CD4-positive, alpha-beta memory T cell (primary cell): ENCODE measurements at places on chromosomes 6 and 20. TPM values are rescaled to one million over a fixed set of nuclear protein-coding genes. Genes with fewer than 3 reads are reported as not detected.

Gene SLC13A3
- total RNA-seq = 0.36 TPM

DNA sequence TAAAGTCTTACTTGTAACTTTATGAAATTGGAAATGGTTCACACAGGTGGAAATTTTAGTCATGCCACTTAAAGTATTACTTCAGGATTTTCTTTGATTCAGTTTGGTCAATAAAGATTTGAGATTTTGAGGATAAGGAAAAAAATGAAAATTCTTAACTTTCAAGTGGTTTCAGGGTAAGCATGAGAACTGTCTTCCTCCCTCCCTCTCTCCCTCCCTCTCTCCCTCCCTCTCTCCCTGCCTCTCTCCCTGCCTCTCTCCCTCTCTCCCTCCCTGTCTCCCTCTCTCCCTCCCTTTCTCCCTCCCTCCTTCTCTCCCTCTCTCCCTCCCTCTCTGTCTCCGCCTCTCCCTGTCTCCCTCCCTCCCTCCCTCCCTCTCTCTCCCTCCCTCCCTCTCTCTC, 36.9 kb downstream of the L3MBTL3 start:
- peaks cover 7% of the 10 kb centered on the region for H3K4me1 ChIP-seq
- H3K4me3 ChIP-seq = no peak overlapping the region
- no peaks in the 10 kb centered on the region for H3K27me3 ChIP-seq
- peaks cover 71% of the 10 kb centered on the region for H3K36me3 ChIP-seq
- H3K27ac ChIP-seq = no peak overlapping the region

- no peak for DNase-seq
- H3K4me3 ChIP-seq = no peak overlapping the region
- H3K4me1 ChIP-seq = no peaks in the 10 kb centered on the region
- no peak overlapping the region for H3K27ac ChIP-seq
These were observed 280.5 kb upstream of the MMS22L start for GRCh38 chr6:97563529-97563928.

DNA sequence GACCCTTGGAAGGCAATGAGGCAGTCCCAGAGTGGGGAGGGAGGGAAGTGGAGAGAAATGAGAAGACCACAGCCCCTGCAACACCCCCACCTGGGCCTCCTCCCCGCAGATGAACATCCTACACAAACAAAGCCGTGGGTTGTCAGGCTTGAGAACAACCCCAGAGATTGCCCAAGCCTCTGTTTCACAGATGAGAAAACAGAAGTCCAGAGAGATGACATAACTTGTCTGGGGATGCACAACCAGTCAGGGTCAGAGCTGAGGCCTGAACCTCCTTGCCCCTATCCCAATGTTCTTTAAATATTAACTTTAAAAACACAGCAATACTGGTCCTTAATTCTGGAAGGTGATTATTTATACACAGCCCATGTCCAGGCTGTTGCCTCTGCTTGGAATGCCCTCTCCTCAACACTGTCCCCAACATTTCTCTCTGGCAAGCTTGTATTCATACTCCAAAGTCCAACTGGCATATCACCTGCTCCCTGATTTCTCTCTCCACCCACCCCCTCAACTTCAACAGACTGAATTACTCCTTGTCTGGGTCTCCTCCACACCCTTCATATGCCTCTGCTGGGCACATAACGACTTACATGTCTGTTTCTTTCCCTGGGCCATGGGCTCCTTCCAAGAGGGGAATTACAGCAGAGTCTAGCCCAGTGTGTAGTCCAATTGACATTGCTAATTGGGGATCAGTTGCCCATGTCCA, 135.5 kb upstream of the LRFN2 start:
- H3K36me3 ChIP-seq = no peaks in the 10 kb centered on the region
- no peaks in the 10 kb centered on the region for H3K27me3 ChIP-seq
- no peaks in the 10 kb centered on the region for H3K4me1 ChIP-seq
- DNase-seq = no peak
- no peak overlapping the region for H3K27ac ChIP-seq
- H3K4me3 ChIP-seq = no peak overlapping the region
